ENCODE measurements at places on chromosomes 6 and 20. TPM values are rescaled to one million over a fixed set of nuclear protein-coding genes. Genes with fewer than 3 reads are reported as not detected.

DNA sequence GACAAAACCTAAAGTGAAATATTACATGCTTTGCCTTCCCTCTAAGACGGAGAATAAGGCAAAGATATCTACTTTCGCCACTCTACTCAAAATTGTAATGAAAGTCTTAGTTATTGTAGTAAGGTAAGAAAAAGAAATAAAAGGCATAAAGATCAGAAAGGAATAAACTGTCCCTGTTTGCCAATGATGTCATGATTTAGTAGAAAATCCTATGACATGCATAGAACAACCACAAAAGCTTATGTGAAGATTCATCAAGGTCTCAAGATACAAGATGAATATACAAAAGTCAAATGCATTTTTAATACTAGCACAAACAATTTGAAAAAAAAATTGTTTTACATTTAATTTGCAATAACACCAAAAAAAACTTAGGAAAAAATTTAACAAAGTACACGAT lies 64.0 kb upstream of the FOXQ1 start:
- DNase-seq: no peak

- DNase-seq: no peak
Measured at GRCh38 chr20:5936238-5936637, 14.1 kb downstream of the TRMT6 start.

DNA sequence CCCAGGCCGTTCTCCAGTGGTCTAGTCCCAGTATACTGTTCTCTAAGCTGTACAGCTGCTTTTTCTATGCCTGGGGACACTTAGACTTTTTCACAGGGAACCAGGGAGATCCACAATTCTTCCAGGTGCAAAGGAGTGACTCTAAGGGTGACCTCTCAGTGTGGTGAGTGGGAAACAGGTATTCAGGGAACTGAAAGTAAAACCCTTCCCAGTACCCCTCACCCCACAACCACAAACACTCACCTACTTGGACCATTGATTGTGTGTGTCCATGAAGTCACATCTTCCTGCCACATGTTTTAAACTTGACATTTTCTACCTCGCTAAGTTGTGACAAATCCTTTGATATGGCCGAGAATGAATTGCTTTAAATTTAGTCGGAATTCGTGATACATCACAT lies 183.6 kb downstream of the CLIC5 start:
- DNase-seq: no peak

DNA sequence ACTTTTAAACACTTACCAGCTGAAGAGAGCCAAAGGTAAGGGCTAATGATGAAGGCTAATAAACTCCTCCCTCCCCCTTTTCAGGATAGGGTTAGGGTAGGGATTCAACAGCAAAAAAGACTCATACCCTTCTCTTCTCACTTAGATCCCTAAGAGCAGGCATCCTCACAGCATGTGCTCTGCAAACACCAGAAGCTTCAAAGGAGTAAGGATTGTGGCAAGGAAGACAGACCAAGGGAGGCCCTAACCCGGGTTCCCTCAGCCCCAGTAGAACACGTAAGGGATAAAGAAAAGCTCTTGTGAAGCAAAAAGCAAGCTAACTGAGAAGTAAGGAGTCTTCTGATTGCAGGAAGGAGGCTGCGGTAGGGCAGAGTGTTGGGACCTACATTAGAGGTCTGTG lies 11.6 kb downstream of the MAP3K7 start:
- no peak for DNase-seq

GRCh38 chr20:62825986-62826645 lies 9.3 kb downstream of the COL9A3 start:
- DNase-seq: no peak

DNA sequence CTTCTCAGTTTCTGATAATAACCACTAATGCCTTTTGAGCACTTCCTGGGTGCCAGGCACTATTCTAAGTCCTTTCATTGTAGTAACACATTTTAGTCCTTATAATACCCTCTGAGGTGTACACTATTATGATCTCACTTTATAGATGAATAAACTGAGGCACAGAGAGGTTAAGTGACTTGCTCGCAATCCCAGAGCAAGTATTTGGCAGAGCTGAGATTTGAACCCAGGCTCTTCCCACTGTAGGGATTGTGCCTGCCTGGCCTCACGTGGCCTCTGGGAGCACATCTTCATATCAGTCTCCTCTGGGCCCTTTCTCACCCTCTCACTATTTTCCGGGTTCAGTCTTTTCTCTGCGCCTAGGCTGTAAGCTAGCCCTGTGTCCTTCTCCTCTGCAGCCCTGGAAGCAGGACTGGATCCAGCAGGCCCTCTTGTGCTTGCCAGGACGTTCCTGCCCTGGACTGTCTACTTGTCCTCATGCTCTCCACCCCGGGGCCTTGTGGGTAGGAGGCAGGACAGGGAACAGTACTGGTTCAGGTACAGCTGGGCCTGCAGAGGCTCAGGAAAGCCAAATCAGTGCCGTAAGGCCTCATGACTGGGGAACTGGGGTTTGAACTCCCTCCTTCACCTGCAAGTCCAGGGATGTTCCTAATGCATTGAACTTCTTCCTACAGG lies 139.6 kb downstream of the VEGFA start:
- no peak for DNase-seq

DNA sequence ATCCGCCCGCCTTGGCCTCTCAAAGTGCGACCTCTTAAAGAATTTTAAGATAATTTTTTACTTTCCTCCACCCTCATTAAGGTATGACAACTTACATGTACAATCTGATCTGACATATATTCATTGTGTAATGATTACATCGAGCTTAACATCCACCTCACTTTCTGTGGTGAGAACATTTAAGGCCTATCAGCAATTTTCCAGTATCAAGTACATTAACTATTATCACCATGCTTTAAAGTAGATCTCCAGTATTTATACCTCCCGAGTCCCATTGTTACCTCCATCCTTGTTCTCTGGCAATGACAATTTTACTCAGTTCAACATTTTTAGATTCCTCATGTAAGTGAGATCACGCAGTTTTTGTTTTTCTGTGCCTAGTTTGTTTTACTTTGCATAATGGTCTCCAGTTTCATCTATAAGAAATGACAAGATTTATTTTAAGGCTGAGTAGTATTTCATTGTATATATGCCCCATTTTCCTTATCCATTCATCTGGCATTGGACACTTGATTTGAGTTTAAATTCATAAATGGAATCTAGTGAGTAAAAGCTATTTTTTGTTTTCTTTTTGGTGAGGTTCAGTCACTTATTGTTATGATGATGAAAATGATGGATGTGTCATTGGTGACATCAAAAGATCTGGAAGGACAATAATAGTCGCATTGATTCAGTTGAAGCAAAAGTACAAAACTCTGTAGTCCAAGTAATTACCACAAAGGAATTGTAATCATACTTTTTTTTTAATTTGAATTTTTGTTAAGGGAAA lies 87.0 kb downstream of the OR2B2 start:
- no peak for DNase-seq

GRCh38 chr20:2210646-2211552 lies 84.9 kb upstream of the TGM3 start:
- no peak for DNase-seq

GRCh38 chr6:44667668-44668390 lies 280.3 kb downstream of the CDC5L start:
- peak; percentile 46 for DNase-seq

DNA sequence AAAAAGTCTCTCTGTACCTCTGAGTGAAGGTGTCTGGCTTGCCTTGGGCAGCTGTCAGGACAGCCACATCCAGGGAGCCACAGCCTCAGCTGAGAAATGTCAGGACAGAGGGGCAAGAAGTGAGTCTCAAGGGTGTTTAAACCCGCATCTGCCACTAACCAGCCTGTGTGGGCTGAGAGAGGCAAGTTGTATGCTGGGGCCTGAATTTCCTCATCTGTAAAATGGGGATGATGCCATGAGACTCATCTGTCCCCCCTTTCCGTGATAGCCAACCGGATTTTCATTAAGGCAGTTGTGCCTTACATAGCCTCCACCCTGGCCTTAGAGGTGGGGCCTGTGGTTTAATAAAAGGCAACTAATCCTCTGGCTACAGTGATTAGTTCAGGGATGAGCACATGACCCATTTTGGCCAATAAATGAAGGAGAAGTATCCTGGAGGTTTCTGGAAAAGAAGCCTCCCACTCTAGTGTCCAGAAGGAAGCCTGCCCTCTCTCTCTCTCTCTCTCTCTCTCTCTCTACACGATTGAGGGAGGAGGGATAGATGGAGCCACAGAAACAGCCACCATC lies 79.3 kb downstream of the BMP7 start:
- no peak for DNase-seq

GRCh38 chr6:156662025-156662445 lies 115.1 kb upstream of the ARID1B start:
- DNase-seq: peak; percentile 61

- DNase-seq: no peak
Measured at GRCh38 chr6:52877786-52878185, 31.7 kb downstream of the GSTA3 start.

GRCh38 chr20:63163171-63163570 lies 52.8 kb downstream of the YTHDF1 start:
- no peak for DNase-seq

GRCh38 chr20:51127713-51128112 lies 104.8 kb upstream of the KCNG1 start:
- DNase-seq: no peak

- DNase-seq: no peak
Measured at GRCh38 chr20:33697129-33697528, 10.9 kb upstream of the E2F1 start.

DNA sequence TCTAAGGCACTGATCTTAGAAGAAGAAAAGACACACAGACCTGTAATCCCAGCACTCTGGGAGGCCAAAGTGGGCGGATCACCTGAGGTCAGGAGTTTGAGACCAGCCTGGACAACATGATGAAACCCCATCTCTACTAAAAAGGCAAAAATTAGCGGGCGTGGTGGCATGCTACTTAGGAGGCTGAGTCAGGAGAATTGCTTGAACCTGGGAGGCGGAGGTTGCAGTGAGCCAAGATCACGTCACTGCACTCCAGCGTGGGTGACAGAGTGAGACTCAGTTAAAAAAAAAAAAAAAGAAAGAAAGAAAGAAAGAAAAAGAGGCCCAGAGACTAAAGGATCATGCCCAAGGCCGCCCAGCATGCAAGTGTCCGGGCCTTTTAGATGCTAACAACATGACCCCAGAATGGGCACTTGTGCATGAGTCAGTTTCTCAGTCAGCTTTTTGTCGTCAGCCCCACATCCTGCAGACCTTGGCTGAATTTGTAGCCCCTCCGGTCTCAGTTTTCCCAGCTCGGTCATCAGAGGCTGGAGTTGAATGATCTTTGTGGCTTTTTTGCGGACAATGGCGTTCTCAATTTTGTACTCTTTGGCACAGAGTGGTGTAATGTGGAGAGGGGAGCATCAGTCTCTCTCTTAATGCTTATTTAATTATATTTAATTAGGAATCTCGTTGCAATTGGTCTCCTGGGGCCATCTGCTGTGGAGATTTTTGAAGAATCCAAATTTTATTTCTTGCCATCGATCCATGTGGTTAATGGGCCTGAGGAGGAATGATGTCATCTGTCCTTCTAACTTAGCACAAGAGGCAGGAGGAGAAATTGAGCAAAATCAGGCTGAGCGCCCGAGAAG lies 30.6 kb upstream of the APCDD1L start:
- DNase-seq: no peak

DNA sequence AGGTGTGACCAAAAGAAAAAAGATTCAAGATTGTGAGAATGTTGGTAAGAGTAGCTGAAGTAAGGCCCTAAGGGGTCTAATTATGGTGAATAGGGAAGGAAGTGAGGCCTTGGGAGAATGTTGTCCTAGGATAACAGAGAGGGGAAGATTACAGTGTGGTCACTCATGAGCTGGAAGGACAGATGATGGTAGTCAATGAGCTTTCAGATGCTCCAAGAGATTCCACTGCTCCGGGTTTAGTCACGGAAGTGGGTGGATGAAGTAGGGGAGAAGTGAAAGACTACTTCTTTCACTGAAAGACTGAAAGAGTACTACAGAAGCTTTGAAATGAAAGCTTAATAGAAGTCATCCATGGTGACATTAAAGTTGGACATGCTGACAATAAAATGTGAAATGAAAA lies 108.5 kb downstream of the MMS22L start:
- DNase-seq: no peak

CCN2 gene
- total RNA-seq: not detected

BTN1A1 gene
- total RNA-seq: not detected

PGC gene
- not detected for total RNA-seq

RTEL1 gene
- 39.1 TPM for total RNA-seq

ANKEF1 gene
- total RNA-seq: 0.58 TPM

PTPRK gene
- 8.9 TPM for total RNA-seq

UBE2C gene
- total RNA-seq: 151 TPM

LTB gene
- total RNA-seq: 375 TPM

CALHM4 gene
- total RNA-seq: not detected

OPN5 gene
- not detected for total RNA-seq

RFX6 gene
- not detected for total RNA-seq

DDX43 gene
- 0.31 TPM for total RNA-seq

SIRPG gene
- 48.6 TPM for total RNA-seq

BMP6 gene
- total RNA-seq: 0.18 TPM

WASF1 gene
- total RNA-seq: 4.6 TPM

Data from activated CD8-positive, alpha-beta T cell treated with anti-CD3 and anti-CD28 coated beads for 36 hours (primary cell).